CD4-positive, alpha-beta T cell treated with Interferon gamma for 1 hour (primary cell): ENCODE measurements at places on chromosomes 4 and X.

DNA sequence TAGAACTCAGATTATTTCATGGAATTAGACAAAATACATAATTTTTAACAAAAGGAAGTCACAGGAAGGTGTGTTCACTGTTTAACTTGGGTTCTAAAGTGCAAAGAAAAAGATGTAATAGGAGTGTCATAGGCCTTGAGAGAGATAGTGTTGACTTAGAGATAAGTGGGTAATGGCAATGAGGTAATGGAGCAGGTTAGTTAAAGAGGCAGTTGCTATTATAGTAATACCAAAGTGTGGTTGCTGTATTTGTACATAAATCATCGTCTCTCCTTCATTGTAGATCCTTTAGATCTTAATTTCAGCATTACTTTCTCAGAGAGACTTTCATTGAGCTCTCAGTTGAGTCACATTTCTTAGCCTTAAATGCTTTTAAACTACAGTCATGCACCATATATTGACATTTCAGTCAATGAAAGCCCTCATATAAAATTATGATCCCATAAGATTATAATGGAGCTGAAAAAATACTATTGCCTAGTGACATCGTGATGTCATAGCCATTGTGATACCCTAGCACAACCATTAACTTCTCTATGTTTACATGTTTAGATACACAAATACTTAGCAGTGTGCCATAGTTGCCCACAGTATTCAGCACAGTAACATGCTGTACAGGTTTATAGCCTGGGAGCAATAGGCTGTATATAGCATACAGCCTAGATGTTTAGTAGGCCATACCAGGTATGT lies 245.4 kb downstream of the ADGRL3 start:
- no peak for DNase-seq

DNA sequence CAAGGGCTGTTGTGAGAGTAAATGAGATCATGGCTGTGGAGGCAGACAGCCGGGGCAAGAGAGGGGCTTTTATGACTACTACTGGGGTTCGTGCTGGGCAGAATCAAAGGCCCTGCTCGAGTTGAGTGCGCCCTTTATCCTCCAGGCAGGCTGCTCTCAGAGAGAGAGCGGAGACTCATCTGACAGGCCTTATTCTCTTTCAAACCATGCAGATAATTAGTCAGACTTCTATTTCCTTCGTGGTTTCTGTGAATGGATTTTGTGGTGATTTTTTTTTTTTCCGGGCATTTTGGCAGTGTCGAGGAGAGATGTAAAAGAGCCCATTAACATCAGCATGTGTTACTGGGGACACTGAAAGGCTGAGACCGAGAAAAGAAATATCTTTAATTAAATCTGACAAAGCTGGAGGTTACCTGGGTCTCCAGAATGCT lies 73.6 kb downstream of the MED28 start:
- DNase-seq, result no peak

DNA sequence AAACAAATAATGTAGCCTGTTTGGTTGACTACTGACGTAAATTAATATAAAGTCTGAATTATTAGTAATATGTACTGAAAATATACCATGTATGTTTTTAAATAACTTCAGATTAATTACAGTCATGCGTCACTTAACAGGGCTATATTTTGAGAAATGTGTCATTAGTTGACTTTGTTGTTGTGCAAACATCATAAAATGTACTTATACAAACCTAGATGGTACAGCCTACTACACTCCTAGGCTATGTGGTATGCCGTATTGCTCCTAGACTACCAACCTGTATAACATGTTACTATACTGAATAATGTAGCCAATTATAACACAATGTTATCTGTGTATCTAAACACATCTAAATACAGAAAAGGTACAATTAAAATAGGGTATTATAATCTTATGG lies 66.6 kb downstream of the RNF150 start:
- DNase-seq, result no peak

DNA sequence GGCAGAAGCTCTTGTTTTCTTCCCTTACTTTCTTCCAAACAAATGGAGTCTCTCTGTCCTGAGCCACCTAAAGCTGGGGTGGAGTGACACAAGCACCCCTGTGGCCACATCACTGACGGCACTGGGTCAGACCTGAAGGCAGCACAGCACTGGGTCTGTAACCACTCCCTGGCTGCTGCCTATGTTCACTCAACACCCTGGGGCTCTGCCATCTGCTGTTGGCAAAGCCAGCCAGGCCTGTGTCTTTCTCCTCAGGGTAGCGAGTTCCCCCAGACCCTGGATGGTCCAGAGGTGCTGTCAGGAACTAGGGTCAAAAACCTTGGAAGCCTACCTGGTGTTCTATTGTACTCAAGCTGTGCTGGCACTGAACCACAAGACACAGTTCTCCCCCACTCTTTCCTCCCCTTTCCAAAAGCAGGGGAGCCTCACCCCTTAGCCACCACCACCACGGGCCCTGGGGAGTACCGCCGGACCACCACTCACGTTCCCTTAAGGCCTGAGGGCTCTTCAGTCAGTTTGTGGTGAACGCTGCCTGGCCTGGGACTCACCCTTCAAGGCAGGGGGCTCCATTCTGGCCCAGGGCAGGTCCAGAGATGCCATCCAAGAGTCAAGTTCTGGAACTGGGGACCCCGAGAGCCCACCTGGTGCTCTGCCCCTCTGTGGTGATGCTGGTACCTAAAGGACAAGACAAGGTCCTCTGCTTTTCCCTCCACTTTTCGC lies 31.5 kb downstream of the TMEM271 start:
- no peak for DNase-seq

DNA sequence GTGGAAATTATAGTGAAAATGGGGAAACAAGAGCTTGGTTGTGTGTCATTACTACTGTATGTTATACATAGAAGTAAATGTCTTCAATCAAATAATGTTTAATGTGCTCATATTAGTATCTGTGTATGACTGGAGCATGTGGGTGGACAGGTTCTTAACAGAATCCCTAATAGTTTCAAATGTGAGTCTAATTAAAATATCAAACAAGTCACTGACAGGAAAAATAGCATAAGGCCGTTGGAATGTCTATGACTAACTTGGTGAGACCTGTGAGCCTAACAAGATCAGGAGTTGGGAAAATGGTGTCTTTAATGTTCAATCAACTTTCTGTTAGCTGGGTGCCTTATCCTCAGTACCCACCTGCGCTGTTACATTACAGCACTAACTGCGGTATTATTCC lies 6.2 kb upstream of the CXCL3 start:
- DNase-seq, result no peak

DNA sequence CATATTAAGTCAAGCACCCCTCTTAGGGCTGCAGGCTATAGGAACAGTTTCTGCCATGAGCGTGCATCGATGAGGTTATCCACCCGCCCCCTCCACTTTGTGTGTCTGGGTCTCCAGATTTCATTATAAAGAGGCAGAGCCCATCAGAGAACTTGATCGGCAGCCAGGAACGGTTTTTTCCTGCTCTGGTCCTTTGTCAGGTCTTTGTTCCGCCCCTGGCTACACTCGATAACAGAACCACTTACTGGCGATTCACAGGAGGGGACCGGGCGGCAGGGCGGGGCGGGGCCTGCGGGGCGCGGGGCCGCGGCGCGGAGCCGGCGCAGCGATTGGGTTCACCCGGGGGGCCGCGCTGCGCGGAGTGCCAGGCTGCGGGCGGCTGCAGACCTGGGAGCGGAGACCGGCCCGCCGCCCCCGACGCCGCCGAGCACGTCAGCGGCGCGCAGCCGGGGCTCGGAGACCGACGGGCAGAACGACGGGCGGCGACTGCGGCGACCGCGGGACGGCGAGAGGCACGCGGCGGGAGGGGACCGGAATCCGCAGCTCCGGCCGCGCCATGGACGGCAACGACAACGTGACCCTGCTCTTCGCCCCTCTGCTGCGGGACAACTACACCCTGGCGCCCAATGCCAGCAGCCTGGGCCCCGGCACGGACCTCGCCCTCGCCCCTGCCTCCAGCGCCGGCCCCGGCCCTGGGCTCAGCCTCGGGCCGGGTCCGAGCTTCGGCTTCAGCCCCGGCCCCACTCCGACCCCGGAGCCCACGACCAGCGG lies at the start of gene SLC10A4:
TSS of gene SLC10A4 (plus strand) at position 338 of the 771 bp plus-strand sequence. CDS start at position 557, 219 bp downstream.
- no peak for DNase-seq

- no peak for DNase-seq
These were observed 28.1 kb upstream of the HPRT1 start for GRCh38 chrX:134431894-134432293.

- no peak for DNase-seq
These were observed 43.4 kb upstream of the GATB start for GRCh38 chr4:151804086-151804630.

DNA sequence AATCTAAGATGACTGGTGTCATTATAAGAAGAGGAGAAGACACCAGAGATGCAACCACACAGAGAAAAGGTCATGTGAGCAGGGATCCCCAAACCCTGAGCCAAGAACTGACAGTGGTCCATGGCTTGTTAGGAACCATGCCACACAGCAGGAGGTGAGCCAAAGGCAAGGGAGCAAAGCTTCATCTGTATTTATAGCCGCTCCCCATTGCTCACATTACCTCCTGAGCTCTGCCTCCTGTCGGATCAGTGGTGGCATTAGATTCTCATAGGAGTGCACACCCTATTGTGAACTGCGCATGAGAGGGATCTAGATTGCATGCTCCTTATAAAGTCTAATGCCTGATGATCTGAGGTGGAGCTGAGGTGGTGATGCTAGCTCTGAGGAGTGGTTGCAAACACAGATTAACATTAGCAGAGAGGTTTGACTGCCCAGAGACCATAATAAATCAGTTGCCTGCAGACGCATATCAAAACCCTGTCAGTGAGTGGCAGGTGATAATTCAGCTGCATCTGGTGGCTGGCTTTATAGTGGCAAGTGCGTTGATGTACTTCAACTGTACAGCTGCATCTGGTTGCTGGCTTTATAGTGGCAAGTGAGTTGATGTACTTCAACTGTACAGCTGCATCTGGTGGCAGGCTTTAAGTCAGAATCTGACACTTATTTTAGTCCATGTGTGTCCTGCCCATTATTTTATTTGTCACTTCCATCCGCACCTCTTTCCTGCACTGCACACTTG lies 19.8 kb upstream of the CXCL2 start:
- DNase-seq, result no peak

- no peak for DNase-seq
These were observed 92.0 kb upstream of the CLCN4 start for GRCh38 chrX:10064736-10065135.

- no peak for DNase-seq
These were observed 2.4 kb upstream of the LOC101059915 start for GRCh38 chrX:71664889-71665491.

- DNase-seq, result no peak
These were observed 283.7 kb upstream of the GATB start for GRCh38 chr4:152044331-152045036.

DNA sequence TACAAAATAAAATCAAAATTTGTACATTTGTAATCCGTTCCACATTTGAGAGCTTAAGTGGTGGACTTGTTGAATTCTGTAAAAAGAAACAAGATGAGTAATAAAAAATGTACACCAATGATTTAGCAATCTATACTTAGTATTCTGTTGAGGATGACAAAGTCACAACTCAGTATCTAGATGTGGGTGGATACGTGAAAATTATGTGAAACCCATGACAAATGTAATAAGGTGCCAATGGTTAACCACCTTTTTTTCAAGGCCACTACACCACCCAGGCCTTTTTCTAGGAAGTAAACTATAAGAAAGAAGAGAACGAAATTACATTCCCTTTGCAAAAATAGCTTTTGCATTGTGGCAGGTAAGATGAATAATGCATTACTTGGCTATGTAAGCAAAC lies 77.0 kb downstream of the ATP8A1 start:
- DNase-seq, result no peak

DNA sequence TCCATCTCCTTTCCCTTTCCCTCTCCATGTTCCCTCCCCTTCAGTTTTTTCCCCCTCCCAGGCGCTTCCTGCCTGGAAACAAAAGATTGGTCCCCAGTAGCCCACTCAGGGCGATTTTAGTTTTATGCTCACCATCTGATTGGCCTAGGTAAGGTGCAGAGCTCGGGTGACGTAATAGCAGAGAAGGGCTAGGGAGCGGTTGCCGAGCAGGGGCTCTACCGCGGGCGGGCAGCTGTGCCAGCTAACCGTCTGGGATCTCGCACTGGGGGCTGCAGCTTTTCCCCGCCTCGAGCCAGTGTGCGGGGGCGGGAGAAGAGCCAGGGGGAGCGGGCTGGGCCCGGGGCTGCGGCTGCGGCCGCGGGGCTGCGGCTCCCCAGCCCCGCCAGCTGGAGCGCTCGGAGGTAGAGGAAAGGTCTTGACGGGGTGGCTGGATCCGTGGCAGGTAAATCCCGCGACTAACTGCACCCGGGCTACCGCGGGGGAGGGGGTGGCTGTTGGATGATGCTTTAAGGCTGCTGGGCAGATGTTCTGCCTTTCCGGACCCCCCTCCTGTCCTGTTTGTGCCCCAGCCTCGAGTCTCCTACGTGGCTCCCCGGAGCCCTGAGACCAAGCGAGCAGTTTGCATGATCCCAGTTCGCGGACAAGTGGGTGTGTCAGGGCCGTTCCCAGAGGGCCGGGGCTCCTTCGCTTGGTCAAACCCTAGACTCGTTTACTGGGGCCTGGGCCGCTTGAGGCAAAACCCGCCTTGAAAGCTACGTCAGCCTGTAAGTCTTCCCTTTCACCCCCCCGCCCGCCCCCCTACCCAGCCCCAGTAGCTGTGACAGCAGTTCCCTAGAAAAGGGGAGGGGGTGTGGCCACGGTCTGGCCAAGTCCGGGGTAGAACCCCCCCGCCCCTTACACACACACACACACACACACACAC lies at the start of gene PAK3:
TSS of gene PAK3 (plus strand) at position 218 of the 922 bp plus-strand sequence. CDS start 26,913 bp downstream, outside the sequence.
- peak; percentile 13 for DNase-seq

DNA sequence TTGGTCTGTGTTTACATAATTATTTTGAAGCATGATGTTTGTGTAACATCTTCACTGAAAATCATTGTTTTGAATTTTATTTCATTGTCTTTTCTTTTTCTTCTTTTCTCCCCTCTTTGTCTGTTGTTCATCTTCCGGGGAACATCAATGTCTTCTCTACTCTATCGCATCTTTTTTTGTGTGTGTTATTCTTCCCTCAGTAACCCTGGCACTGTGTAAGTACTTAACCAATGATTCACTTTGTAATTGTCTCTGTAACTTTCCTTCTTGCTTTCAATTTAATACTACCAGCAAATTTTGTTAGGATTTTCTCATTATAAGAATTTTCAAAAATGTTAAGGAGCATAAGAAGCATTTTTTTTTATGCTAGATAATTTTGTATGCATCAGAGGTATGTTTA lies 130.8 kb downstream of the PDLIM5 start:
- no peak for DNase-seq

- DNase-seq, result no peak
These were observed 83.6 kb downstream of the MXRA5 start for GRCh38 chrX:3262901-3263300.

- DNase-seq, result no peak
These were observed 29.6 kb upstream of the TASL start for GRCh38 chrX:30607155-30607554.

GRCh38 chrX:148380650-148381561 lies 119.5 kb upstream of the AFF2 start:
- peak; percentile 53 for DNase-seq

DNA sequence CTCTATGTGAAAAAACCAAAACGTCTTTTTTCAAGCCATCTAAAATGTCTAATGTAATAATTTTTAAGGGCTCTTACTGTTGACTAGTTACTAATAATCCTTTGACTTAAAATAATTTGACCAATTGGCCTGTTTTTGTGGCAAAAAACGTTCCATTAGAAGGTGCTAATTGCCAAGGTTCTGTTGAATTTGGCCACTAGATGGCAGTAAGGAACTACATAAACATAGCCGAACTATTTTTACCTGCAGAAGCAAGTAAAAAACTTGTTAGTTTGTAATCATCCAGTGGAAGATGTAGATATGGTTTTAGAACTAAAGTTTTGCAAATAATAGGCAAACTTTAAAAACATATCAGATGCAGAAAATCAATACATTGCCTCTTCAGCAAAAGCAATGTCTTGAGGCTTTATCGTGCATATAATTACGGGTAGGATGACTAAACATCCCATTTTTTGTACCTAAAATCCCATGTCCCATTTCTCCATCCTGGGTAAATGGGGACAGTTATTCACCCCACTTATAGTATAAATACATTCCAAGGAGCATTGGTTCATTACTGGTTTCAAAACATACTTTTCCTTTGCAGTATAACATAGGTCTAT lies 57.6 kb downstream of the PROM1 start:
- no peak for DNase-seq
